Adrenal gland (tissue), 19 donors: ENCODE measurements at places on chromosomes 6 and 20. TPM values are rescaled to one million over a fixed set of nuclear protein-coding genes. Genes with fewer than 3 reads are reported as not detected.

DNA sequence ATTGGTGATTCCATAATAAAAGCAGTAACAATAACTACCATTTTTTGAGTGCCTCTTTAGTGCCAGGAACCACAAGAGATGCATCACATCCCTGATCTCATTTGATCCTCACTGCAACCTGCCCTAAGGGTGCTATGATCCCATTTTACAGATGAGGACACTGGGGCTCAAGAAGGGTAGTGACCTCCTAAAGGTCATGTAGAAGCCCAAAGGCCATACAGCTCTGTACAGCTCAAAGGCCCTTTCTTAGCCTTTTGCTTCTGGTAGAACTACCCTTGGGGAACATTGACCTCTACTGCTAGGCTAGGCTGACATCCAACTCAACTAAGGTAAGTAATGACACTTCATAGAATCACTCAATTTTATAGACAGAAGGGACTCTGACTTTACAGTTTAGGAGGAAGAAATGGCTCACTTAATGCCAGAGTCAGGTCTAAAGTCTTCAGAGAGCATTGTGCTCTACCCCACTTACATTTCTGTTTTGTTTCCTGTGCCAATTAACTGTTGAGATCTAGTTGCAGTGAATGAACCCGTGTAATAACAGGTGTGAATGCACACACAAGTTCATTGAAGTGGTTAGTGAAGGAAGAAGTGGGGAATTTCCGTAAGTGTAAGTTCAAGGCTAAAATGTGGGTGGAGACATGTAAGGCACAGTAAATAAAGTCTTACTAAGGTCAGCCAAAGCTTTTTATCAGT, 10.7 kb downstream of the SLC9A8 start:
- no peak for DNase-seq
- H3K27ac ChIP-seq: no peak overlapping the region

- H3K27me3 ChIP-seq: no peaks in the 10 kb centered on the region
- H3K36me3 ChIP-seq: no peaks in the 10 kb centered on the region
- DNase-seq: no peak
- no peak overlapping the region for H3K4me3 ChIP-seq
Measured at GRCh38 chr20:11549172-11550103, 368.3 kb upstream of the BTBD3 start.

DNA sequence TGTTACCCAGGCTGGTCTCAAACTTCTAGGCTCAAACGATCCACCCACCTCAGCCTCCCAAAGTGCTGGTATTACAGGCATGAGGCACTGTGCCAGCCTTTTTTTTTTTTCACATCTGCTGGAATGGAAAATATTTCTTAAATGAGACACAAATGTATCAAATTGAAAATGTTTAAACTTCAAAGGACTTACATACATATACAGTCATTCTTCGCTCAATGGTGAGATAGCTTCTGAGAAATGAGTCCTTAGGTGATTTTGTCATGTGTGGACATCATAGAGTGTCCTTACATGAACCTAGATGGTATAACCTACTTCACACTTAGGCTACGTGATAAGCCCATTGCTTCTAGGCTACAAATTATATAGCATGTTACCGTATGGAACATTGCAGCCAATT, 43.1 kb downstream of the MICA start:
- no peaks in the 10 kb centered on the region for H3K36me3 ChIP-seq
- no peak for DNase-seq
- no peak overlapping the region for H3K27ac ChIP-seq
- no peaks in the 10 kb centered on the region for H3K27me3 ChIP-seq

- no peaks in the 10 kb centered on the region for H3K27me3 ChIP-seq
- H3K4me1 ChIP-seq: no peaks in the 10 kb centered on the region
- H3K4me3 ChIP-seq: no peak overlapping the region
- H3K36me3 ChIP-seq: no peaks in the 10 kb centered on the region
- DNase-seq: no peak
Measured at GRCh38 chr6:25755483-25755882, 941 bp downstream of the SLC17A4 start.

BAG2 gene
- total RNA-seq: 6.5 TPM

TMEM244 gene
- not detected for total RNA-seq

- no peaks in the 10 kb centered on the region for H3K4me1 ChIP-seq
- no peaks in the 10 kb centered on the region for H3K36me3 ChIP-seq
- DNase-seq: no peak
- H3K4me3 ChIP-seq: no peak overlapping the region
- H3K27me3 ChIP-seq: no peaks in the 10 kb centered on the region
Measured at GRCh38 chr20:10242166-10242565, 23.5 kb downstream of the SNAP25 start.

DNA sequence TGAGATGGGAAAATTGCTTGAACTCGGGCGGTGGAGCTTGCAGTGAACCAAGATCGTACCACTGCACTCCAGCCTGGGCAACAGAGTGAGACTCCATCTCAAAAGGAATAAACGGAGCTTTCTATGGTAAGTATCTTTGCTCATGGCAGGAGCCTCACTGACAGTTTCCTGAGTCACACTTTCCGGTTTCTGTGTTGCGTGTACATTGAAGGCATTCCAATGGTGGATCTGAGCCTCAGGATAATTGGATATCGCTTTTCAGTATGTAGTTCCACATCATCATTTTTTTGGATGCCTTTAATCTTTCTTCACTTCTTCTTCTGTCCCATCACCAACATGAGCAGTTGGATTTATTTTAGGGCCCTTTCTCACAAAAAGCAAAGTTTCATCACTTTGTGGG, 28.6 kb upstream of the GTSF1L start:
- H3K27ac ChIP-seq: no peak overlapping the region
- no peak for DNase-seq
- no peak overlapping the region for H3K4me3 ChIP-seq
- no peaks in the 10 kb centered on the region for H3K27me3 ChIP-seq
- H3K36me3 ChIP-seq: no peaks in the 10 kb centered on the region

TRDN gene
- total RNA-seq: 0.75 TPM

SNX14 gene
- total RNA-seq: 60.0 TPM

GRCh38 chr6:24881376-24881775, 54.4 kb downstream of the RIPOR2 start:
- DNase-seq: no peak
- no peak overlapping the region for H3K27ac ChIP-seq
- no peaks in the 10 kb centered on the region for H3K4me1 ChIP-seq
- no peak overlapping the region for H3K4me3 ChIP-seq

DNA sequence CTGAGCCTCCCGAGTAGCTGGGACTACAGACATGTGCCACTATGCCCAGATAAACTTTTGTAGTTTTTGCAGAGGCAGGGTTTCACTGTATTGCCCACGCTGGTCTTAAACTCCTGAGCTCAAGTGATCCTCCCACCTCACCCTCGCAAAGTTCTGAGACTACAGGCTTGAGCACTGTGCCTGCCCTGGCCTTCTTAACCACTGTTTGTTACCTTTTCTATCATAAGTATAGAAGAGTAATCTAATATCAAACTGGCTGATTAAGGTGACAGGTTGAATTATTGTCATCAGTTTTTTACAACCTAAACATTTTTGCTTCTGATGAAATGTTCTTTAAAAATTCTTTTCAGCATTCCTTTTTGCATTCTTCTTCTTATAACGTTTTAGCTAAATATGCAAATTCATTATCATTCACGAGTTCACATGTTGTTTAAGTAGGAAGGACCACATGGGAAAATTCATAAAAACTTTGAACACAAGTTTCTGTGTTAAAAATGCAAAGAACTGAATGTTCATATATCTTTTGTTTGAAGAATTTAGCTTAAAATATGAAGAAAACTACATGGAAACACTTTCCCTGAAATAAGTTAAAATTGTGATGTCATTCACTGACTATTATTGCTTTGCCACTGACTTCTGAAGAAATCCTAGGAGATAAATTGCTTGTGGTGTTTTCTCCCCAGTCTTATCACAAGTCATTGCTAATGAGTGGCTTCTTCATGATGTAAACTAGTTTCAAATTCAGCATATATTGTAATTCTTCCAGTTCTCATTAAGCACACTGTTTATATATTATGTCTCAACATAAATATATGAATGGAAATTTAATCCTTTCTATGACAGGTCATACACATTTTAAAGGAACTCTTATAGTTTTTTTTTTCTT, 106.7 kb downstream of the ADGRB3 start:
- no peak overlapping the region for H3K4me3 ChIP-seq
- H3K27me3 ChIP-seq: no peaks in the 10 kb centered on the region
- DNase-seq: no peak
- H3K27ac ChIP-seq: no peak overlapping the region

SCGN gene
- 0.75 TPM for total RNA-seq

DNA sequence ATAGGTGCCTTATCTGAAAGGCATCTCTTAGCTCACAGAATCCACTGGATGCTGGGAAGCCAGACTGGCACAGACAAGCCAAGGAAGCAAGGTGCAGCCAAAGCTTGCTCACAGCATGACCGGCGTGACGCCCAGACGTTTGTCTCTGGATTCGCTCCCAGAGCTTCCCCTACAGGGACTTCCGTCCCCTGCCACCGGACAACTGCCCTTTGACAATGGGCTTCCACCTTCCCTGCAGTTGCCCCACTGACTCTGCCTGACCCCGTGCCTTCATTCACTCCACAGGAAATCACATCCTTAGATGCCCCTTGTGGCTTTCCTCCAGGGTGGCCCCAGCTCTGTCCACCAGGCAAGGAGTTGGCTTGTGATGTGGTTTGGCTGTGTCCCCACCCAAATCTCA, 94.8 kb upstream of the CDH4 start:
- no peaks in the 10 kb centered on the region for H3K27me3 ChIP-seq
- no peaks in the 10 kb centered on the region for H3K36me3 ChIP-seq
- no peak overlapping the region for H3K27ac ChIP-seq
- H3K4me1 ChIP-seq: no peaks in the 10 kb centered on the region
- H3K4me3 ChIP-seq: no peak overlapping the region
- DNase-seq: no peak

- no peak for DNase-seq
- no peak overlapping the region for H3K27ac ChIP-seq
- no peaks in the 10 kb centered on the region for H3K27me3 ChIP-seq
- no peak overlapping the region for H3K4me3 ChIP-seq
Measured at GRCh38 chr6:18100296-18100695, 22.2 kb downstream of the NHLRC1 start.

GRCh38 chr6:20402342-20403069, 827 bp downstream of the E2F3 start:
- no peaks in the 10 kb centered on the region for H3K4me1 ChIP-seq
- H3K4me3 ChIP-seq: peak overlapping the region; percentile 51
- H3K36me3 ChIP-seq: no peaks in the 10 kb centered on the region
- peak overlapping the region; percentile 84 for H3K27ac ChIP-seq

SAMD10 gene
- 7.0 TPM for total RNA-seq

GRCh38 chr20:11217326-11218172, 543.8 kb upstream of the JAG1 start:
- H3K4me1 ChIP-seq: no peaks in the 10 kb centered on the region
- H3K4me3 ChIP-seq: no peak overlapping the region
- H3K27ac ChIP-seq: no peak overlapping the region
- H3K36me3 ChIP-seq: no peaks in the 10 kb centered on the region

DNA sequence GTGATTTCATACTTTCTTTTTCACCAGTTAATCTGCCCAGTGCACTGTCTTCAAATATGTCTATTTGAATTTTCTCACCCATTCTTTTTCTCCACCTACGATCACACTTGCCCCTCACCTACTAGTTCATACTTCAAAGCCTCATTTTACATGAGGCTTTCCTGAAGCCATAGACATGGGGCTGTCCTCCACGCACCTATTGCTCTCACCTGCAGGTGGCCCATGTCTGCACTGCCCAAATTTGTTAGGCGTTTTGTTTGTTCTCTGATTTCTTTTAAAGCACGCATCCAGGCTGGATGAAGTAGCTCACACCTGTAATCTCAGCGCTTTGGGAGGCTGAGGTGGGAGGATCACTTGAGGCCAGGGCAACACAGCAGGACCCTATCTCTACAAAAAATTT, 106.8 kb upstream of the RIPOR2 start:
- H3K27ac ChIP-seq: no peak overlapping the region
- H3K4me3 ChIP-seq: no peak overlapping the region
- H3K27me3 ChIP-seq: no peaks in the 10 kb centered on the region
- H3K4me1 ChIP-seq: no peaks in the 10 kb centered on the region

BMP6 gene
- total RNA-seq: 1.7 TPM

DNA sequence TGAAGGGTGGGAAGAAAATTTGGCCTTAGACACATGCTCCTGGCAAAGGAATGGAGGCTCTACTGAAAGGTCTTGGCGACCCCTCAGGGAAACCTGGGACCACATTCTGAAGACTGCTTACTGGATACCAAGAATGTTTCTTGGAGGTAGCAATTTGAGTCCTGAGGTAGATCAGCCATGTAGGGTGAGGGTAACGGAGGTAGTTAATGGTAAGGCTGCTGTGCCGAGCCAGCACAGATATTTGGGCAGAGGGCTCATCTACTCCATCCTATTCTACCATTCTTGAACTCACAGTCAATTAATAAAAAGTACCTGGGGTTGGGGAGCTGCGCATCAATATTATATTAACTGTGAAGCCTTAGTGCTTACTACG, 401 bp upstream of the PHF3 start:
- no peak overlapping the region for H3K4me3 ChIP-seq
- DNase-seq: no peak
- no peaks in the 10 kb centered on the region for H3K36me3 ChIP-seq
- no peaks in the 10 kb centered on the region for H3K27me3 ChIP-seq
- peaks cover 34% of the 10 kb centered on the region for H3K4me1 ChIP-seq

PERP gene
- 12.0 TPM for total RNA-seq

GRCh38 chr6:11333132-11333849, 100.8 kb upstream of the NEDD9 start:
- no peak overlapping the region for H3K4me3 ChIP-seq
- DNase-seq: no peak
- H3K27me3 ChIP-seq: no peaks in the 10 kb centered on the region
- no peaks in the 10 kb centered on the region for H3K4me1 ChIP-seq
- no peak overlapping the region for H3K27ac ChIP-seq

- H3K4me1 ChIP-seq: no peaks in the 10 kb centered on the region
- H3K27ac ChIP-seq: no peak overlapping the region
- no peaks in the 10 kb centered on the region for H3K36me3 ChIP-seq
Measured at GRCh38 chr6:44512868-44513741, 125.6 kb downstream of the CDC5L start.

- no peaks in the 10 kb centered on the region for H3K4me1 ChIP-seq
- no peaks in the 10 kb centered on the region for H3K36me3 ChIP-seq
- H3K27ac ChIP-seq: no peak overlapping the region
- no peak overlapping the region for H3K4me3 ChIP-seq
- H3K27me3 ChIP-seq: no peaks in the 10 kb centered on the region
- no peak for DNase-seq
Measured at GRCh38 chr6:136304410-136304809, 14.8 kb upstream of the BCLAF1 start.

NKX2-2 gene
- not detected for total RNA-seq

GRCh38 chr6:65667916-65668656, 38.9 kb downstream of the EYS start:
- no peak overlapping the region for H3K4me3 ChIP-seq
- H3K4me1 ChIP-seq: no peaks in the 10 kb centered on the region
- no peaks in the 10 kb centered on the region for H3K27me3 ChIP-seq
- DNase-seq: no peak

GRCh38 chr6:19472850-19473249, 364.3 kb upstream of the ID4 start:
- no peaks in the 10 kb centered on the region for H3K27me3 ChIP-seq
- no peaks in the 10 kb centered on the region for H3K36me3 ChIP-seq
- no peak overlapping the region for H3K27ac ChIP-seq
- no peak overlapping the region for H3K4me3 ChIP-seq
- no peaks in the 10 kb centered on the region for H3K4me1 ChIP-seq

- H3K27me3 ChIP-seq: no peaks in the 10 kb centered on the region
- no peak overlapping the region for H3K4me3 ChIP-seq
- H3K4me1 ChIP-seq: peaks cover 58% of the 10 kb centered on the region
- peak overlapping the region; percentile 68 for H3K27ac ChIP-seq
- no peak for DNase-seq
- H3K36me3 ChIP-seq: no peaks in the 10 kb centered on the region
Measured at GRCh38 chr20:36481380-36482043, 59.8 kb upstream of the MYL9 start.

GCM1 gene
- not detected for total RNA-seq

- no peaks in the 10 kb centered on the region for H3K4me1 ChIP-seq
- H3K4me3 ChIP-seq: no peak overlapping the region
- H3K27me3 ChIP-seq: peaks cover 6% of the 10 kb centered on the region
Measured at GRCh38 chr6:136980070-136980469, 58.0 kb downstream of the SLC35D3 start.
